DMS53 (cell line): ENCODE measurements at places on chromosomes 16 and 17.

DNA sequence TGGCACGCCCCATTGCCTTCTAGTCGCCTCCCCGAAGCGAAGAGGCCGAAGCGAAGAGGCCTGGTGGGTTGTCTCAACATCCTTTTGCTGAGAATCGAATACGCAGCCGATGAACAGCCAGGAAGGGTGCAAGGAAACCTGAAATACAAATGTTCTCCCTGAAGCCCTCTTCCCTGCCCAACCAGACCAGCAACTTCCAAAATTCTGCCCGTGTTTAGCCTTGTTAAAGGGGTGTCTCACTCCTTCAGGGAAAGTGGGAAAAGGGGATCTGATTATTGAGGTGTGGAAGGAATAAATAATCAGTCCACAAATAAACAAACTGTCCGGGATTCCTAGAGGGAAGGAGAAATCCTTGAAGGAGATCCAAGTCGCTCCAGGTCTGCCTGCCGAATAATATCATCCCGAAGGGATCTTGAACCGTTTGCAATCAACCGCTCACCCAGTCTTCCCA lies 1.4 kb upstream of the FOXC2 start:
- no peak for DNase-seq

DNA sequence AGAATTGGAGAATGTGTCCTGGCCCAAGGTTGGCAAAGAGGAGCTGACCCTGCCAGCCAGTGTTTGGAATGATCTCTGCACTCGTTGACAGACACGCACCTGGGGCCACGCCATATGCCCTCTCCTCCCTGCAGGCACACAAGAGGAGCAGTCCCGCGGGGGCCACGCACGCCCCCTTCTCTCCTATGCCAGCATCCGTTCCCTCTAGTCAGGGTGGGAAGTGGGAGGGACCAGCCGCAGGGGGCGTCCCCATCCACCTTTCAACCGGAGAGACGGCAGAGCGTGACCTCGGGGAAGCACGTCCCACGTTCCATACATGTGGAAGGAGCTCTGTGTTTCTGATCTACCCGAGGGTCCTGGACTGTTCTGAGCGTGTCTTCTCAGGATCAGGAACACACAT lies 86.9 kb upstream of the ZNF750 start:
- DNase-seq = no peak

GRCh38 chr17:16529906-16530305 lies 37.9 kb upstream of the LRRC75A start:
- DNase-seq = no peak

DNA sequence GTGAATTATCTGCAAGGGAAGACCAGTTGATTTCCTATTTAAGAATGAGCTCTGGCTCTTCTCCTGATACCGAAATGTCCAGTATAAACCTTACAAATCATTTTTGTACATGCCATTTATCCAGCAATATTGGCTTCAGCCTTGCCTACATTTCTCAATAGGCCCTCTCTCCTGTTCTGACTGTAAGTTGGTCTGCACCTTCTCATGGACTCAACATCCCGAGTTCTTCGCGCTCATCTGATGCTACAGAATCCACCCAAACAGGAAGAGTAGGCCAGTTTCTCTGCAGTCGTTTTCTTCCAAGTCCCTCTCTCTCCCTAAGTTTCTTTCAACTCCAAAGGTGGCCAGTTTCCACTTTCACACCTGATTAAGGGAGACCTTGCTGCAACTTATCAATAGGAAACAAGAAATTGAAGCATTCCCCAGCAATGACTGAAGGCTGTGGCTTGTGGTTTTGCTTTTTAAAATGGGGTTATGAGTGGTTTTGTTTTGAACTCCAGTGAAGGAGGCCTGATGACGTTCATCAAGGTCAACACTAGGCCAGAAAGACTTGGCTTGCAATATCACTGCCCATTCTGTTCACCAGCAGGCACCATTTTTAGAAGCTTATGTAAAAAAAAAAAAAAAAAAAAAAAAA lies 383.0 kb downstream of the MAF start:
- no peak for DNase-seq

DNA sequence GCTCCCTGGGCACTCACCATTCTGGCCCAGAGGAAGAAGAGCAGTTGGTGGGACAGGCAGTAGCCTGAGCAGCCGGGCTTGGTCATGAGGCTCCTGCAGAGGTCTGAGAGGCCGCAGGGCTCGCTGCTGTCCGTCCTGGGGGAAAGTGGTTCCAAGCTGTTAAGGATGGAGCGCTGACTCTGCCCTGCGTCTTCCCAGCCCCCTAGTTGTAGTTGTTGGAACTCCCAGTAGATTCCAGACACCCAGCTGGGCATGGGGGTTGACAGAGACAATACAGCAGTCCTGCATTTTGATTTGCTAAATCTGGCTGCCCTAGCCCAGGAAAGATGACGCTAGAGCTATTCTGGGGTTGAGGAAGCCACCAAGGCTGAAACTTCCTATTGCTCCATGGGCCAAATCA lies 7.3 kb downstream of the C16orf89 start:
- peak; percentile 17 for DNase-seq

DNA sequence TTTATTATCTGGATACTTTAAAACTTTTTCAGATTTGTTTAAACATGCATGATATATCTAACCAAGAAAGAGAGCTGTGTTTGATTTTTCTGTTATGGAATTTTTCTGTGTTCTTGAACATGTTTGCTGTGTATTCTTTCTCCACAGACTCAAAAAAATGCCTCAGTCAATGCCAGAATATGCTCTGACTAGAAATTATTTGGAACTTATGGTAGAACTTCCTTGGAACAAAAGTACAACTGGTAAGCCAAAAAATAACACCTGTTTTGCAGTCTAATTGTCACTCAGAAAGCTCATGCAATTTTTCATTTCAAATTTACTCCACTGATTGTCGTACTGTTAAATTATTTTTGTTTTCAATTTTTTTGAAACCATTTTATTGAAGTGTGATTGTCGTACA lies 15.3 kb upstream of the ABCC11 start:
- no peak for DNase-seq

DNA sequence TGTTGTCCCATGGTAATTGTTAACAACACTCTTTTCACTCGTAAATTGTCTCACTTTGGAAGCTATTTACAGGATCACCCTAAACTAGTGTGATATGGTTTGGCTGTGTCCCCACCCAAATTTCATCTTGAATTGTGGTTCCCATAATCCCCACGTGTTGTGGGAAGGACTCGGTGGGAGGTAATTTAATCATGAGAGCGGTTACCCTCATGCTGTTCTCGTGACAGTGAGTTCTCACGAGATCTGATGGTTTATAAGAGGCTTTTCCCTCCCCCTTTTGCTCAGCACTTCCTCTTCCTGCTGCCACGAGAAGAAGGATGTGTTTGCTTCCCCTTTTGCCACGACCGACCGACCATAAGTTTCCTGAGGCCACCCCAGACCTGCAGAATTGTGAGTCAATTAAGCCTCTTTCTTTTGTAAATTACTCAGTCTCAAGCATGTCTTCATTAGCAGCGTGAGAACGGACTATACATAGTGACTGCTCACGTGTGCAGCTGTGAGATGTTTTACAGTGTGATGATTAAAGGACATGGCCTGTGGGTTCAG lies 34.4 kb downstream of the DNAH3 start:
- no peak for DNase-seq

DNA sequence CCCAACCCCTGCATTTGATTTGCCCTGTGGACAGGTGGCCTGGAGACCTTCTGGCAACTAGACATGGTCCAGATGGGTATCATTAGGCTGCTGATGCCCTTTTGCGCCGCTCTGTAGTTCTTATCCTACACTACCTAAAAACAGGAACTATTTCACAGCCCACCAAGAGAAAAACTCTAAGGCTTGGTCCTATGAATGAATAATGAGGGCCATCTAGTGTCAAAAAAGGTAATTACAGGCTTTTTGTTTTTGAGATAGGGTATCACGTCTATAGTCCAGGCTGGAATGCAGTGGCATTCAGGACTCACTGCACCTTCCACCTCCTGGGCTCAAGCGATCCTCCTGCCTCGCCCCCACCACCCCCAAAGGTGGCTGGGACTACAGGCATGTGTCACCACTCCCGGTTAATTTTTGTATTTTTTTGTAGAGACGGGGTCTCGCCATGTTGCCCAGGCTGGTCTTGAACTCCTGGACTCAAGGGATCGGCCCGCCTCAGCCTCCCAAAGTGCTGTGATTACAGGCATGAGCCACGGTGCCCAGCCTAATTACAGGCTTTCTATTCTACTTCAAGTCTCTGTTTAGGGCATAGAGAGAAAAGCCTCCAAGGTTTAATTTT lies 20.9 kb downstream of the COIL start:
- DNase-seq = peak; percentile 64
